ENCODE measurements at places on chromosomes 5 and 9.

GRCh38 chr5:120586646-120587045 lies 122.5 kb downstream of the PRR16 start:
- no peak for DNase-seq

DNA sequence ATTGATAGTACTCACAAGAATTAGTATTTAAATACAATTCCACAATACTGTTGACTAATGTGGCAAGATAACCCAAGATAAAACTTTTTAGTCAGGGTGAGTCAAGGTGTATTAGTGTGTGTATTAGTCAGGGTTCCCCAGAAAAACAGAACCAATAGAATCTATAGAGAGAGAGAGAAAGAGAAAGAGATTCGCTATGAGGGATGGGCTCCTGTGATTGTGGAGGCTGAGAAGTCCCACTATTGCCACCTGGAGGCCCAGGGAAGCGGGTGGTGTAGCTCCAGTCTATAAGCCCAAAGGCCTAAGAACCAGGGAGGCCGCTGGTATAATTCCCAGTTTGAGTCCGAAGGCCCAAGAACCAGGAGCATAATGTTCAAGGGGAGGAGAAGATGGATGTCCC lies 10.0 kb upstream of the SHISAL2B start:
- no peak for DNase-seq

DNA sequence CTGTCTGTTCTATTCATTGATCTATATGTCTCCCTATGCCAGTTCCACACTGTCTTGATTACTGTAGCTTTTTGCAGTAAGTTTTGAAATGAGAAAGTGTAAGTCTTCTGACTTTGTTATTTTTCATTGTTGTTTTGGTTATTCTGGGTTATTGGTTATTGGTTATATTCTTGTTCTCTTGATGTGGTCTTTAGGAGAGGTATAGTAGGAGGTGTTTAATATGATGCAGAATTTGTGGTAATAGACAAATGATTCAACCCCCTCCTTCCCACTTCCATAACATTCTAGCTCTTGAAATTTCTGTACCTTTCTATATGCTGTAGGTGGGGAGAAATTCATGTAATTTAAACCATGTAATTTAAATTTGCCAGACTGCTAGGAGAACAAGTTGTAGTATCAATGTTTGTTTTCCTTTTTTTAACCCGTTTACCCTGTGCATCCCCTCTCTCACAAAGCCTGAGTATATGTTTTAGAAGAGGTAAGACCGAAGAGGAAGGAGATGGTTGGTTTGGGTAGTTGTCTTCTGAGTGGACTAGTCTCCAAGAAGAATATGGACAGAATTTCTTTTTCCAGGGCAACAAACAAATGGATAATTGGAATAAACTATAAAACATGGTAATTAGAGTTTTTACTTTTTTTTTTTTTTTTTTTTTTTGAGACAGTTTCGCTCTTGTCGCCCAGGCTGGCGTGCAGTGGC lies 19.2 kb downstream of the ANKHD1 start:
- DNase-seq, result no peak

DNA sequence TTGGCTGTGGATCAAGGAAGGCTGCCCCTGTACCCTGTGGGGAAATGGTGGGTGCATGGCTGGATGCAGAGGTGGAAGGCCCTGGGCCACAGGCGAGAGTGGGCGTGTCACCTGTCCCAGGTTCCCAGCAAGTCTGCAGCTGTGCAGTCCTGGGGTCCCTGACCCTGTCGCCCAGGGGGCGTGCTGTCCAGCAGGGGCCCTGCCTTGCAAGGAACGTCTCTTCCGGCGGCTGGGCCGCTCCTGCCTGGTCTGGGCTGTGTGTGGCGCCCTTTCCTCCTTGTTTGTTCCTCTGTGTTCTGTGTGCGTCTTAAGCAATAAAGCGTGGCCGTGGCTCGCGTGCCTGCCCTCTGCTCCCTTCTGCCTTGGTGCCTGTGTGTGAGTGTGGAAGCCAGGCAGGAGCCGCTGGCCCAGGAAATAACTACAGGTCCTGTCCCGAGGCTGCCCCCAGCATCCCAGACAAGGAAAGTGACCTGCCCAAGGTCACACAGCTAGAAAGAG lies 8.4 kb downstream of the SLC2A6 start:
- no peak for DNase-seq

GRCh38 chr9:134317790-134318414 lies 8.4 kb upstream of the RXRA start:
- no peak for DNase-seq

DNA sequence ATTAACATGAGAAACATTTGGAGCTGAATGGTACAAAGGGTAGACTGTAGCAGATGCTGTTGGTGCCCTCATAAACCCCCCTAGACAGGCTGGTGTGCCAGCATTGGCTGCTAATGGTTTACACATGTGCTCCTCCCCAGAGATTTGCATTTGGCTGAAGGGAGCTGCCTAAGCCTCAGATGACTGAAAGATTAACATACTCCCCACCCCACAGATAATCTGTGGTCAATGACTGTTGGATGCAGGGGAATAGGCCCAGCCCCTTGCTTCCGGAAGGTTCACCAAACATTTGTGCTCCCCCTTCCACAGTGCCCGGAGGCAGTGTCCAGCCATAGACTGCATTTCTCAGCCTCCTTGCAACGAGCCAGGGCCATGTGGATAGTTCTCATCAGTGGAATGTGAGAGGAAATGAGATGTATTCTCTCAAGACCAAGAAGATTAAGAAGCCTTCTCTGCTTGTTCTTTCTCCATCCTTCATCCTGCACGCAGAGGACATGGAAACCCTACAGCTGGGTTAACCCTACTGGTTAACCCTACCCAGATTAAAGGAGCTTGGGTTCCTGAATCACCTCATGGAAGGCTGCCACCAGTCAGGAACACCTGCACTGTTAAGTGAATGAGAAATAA lies 79.6 kb downstream of the PHAX start:
- DNase-seq, result no peak

DNA sequence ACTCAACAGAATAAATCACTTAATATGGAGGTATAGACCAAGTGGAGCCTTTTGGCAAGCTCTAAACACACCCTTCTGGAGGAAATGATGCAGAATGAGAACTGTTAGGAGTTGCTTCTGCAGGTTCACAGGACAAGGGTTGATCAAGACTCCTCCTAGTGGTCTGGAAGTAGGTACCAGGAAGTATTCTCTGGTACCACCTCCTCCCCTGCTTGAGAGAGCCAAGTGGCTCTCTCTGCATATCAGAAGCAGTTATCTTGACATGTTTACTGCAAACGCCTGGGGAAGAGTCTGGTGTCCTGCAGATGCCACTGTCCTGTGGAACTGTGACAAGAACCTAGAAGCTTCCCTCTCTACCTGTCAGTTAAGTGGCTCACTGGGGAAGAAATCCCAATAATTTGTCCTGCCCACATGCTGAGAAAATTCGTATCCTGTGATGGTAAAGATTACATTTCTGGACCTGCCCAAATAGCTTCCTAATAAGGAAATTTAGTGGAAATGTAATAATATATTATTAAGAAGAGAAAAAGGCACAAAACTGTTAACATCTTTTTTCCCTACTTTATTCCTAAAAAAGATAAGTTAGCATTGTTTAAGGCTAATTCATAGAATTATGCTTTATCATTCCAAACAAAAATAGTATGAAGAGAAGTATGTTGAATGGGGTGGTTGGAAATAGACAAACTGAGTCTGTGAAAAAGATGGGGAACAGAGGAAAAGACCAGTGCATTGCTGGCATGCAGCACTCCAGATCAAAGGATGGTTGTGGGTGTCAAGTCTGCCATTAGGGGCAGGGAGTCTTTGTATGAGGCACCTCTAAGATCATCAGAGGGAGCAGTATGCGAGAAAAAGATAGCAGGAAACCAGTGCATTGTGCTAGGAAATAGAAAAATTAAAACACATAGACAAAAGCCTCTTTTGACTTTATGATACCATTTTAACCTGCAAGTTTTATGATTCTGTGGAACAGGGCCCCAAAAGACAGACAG lies 118.8 kb downstream of the CDC42SE2 start:
- DNase-seq, result peak; percentile 30

- DNase-seq, result no peak
Measured at GRCh38 chr9:110750272-110750671, 81.7 kb downstream of the MUSK start.

GRCh38 chr9:38205279-38205678 lies 136.3 kb upstream of the SHB start:
- no peak for DNase-seq

GRCh38 chr5:1304033-1304432 lies 9.2 kb upstream of the TERT start:
- DNase-seq, result no peak

GRCh38 chr5:10124287-10124686 lies 125.4 kb downstream of the ATPSCKMT start:
- no peak for DNase-seq

DNA sequence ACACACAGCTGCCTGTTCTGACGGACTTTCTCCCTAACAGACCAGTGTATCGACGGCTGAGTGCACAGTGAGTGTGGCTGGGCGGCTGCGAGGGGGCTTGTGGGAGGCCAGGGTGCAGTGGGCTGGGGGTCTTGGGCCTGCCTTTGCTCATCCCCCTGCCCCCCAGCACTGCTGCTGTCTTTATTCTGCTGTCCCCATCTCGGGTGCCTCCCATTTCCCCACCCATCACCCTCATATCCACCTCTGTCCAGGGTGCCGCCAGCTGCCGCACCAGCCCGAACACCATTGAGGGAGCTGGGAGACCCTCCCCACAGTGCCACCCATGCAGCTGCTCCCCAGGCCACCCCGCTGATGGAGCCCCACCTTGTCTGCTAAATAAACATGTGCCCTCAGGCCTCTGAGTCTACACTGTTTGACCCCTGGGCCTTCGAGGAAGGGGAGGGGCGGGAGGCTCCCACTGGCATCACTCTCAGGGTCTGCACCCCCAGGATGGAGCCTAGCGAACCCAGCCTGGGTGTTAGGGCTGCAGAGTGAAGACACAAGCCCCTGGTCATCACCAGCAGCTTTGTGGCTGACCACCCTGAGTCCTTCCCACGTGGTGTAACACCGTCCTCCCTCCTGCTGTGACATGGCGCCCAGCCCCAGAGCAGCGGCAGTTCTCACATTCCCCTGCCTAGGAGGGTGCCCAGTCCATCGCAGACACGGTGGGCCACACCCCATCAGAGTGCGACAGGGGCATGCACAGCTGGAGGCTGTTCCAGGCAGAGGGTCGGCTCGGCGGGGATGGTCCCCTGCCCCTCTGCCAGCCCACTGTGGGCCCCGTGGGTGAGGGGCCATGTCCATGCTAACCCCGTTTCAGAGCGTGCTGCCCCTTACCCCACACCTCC lies 4.0 kb downstream of the LCN2 start:
- DNase-seq, result no peak

GRCh38 chr5:168073991-168074800 lies 217.2 kb upstream of the WWC1 start:
- no peak for DNase-seq

DNA sequence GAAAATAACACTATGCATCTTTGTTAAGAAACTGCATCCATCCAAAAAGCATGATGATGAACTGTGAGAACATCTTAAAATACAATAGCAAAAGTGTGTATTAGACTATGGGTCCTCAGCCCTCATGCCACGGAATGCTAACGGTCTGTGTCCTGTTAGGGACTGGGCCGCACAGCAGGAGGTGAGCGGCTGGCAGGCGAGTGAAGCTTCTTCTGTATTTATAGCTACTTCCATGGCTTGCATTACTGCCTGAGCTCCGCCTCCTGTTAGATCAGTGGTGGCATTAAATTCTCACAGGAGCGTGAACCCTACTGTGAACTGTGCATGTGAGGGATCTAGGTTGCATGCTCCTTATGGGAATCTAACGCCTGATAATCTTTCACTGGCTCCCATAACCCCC lies 129.8 kb downstream of the NXNL2 start:
- no peak for DNase-seq

DNA sequence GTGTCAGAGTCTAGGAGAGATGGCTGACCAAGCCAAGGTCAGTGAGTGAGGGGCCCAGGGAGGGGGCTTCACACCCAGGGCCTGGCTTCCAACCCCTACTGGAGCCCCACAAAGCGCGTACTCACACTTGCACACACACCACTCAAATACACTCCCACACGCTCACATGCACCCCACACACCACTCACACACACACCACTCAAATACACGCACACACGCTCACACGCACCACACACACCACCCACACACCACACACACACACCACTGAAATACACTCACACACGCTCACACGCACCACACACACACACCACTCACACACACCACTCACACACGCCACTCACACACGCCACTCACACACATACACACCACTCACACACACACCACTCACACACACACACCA lies 5.7 kb upstream of the ASB6 start:
- DNase-seq, result no peak

GRCh38 chr9:7028591-7028990 lies 270.8 kb downstream of the KDM4C start:
- DNase-seq, result no peak

DNA sequence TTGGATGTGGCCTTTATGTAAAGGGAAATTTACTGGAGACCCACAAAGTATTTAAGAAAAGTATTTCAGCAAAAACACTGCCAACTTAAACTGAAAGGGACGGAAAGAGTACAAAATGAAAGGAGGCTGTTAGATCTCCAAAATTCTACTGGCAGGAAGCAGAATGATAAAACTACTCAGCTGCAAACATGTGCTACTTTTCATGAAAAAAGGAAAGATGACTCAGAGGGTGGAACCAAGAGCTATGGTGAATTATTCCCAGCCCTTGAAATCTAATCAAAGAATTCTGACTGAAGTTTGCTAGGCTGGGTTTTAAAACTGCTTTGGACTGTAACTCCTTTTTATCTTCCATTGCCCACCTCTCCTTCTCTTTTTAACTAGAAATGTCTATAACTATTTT lies 58.6 kb upstream of the ZBED3 start:
- no peak for DNase-seq

DNA sequence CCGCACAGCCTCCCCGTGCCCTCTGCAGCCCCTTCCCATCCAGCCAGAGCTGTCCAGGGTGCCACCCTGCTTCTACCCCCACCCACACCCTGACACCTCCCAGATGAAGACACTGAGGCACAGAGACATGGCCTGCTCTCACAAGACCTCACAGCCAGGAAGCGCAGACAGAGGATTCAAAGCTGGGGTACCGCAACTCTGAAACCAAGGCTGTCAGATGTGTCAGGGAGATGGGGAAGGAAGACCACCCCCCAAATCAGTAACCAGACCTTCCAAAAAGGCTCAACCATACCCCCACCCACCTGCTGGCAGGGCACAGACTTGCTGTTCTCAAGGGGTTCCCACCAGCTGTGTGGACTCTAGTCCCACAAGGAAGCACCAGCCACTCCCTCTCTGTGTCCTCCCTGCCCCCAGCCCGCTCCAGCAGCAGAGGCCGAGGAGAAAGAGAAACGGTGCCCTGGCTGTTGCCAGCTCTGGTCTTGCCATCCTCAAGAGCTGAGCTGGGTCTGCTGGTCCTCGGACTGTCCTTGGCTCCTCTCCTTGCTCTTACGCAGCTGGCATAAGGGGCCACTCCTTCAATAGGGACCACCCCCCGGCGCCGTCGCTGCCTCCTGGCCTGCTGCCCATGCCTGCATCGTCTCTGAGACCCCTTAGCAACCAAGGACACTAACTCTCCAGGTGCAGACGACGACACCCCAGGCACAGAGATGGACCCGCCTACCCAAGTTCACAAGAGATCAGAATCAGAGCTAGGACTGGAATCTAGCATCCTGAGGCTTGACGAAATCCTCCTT lies 699 bp downstream of the AKNA start:
- DNase-seq, result no peak

GRCh38 chr9:117245175-117245829 lies 169.6 kb downstream of the ASTN2 start:
- DNase-seq, result no peak

GRCh38 chr5:141680178-141680577 lies 1.9 kb downstream of the ARAP3 start:
- no peak for DNase-seq

- DNase-seq, result no peak
Measured at GRCh38 chr9:90069085-90069484, 464.3 kb downstream of the GADD45G start.
